ENCODE measurements at places on chromosomes 1 and 21.

DNA sequence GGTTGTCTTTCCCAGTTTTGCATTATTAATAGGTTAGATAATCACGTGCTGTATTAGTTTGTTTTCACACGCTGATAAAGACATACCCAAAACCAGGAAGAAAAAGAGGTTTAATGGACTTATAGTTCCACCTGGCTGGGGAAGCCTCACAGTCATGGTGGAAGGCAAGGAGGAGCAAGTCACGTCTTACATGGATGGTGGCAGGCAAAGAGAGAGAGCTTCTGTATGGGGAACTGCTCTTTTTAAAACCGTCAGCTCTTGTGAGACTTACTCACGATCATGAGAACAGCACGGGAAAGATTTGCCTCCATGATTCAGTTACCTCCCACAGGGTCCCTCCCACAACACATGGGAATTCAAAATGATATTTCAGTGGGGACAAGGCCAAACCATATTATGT is 2.3 kb upstream of the VCAM1 start:
- DNase-seq = no peak

GRCh38 chr21:31570824-31571566 is 88.5 kb upstream of the SOD1 start:
- DNase-seq = no peak

DNA sequence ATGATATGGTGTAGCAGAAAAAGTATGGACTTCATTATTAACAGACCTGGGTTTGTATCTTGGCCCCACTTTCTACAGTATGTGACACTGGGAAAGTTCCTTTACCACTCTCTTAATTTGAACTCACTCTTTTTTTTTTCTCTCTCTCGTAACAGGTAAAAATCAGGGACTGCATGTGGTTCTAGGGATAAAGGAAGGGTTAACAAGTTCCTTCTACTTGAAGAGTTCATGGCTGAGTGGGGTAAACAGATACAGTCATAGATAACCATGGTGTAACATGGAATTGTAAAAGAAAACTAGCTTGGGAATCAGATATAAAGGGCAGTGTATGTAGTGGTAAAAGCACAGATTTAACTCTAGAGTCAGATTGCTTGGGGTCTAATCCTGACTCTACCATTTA is 21.2 kb downstream of the ZYG11B start:
- DNase-seq = no peak

- no peak for DNase-seq
Measured at GRCh38 chr21:41142051-41142795, 25.7 kb upstream of the BACE2 start.

DNA sequence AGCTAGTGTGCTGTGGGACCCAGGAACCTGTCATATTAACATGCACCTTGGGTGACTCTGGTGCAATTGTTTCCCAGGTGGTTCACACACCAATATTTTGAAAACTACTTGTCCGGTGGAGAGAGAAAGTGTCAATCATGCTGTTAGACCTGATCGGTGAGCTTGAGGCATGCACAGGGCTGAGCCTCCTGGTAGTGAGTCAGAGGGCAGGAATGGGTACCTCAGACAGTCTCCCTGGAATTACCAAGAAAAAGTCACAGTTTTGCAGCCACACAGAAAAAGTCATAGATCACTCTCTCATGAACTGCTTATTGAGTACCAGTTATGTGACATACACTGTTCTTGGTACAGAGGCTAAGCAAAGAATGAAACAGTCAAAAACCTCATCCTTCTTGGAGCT is 140.1 kb upstream of the NFIA start:
- DNase-seq = no peak

DNA sequence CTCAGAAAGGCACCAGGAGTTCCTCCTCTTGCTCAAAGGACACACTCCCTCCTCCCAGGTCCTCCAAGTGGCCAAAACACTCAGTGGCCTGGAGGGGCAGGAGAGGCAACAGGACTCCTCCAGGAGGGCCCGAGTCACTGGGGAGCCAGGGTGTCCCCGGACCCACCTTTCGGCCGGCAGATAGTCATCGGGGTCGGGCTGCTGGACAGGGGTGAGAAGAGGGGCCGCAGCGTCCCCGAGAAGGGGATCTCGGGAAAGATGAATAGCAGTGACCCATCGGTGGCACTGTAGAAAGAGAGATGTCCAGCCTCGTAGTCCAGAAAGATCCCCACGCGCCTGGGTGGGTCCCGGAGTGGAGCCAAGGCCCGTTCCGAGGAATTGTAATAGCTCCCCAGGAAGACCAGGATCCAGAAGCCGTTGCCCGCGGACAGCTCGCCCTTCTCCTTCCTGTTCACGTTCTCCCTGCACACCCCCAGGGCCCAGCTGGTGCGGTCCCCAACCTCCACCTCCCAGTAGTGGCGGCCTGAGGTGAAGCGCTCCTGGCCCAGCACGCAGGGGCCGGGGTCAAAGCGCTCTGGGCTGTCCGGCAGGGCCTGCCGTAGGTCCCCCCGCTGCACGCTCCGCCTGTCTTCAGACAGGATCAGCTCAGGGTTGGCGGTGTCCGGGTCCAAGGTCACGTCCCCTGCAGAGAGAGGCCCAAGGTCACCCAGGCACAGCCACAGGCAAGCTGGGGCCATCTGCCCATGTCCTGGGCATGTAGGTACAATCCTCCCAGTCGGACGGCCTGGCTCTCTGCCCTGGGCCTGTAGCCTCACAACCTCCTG is 11.9 kb downstream of the TRIM11 start:
- DNase-seq = no peak

- no peak for DNase-seq
Measured at GRCh38 chr1:10170239-10170574, 40.2 kb upstream of the KIF1B start.

DNA sequence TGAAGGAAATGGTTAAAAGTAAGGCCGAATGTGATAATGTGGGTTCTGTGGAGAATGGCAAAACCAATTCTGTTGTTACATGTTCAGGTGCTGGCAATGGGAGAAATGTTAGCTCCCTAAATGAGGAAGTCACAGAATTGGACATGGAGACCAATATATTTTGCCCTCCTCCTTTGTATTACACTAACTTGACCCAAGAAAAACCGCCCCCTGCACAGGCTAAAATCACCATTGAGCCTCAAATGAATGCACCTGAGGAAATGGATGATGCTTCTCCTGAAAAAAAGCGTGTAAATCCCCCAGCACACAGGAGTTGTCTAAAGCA is 932 bp downstream of the MAP10 start:
- DNase-seq = no peak

GRCh38 chr1:214124915-214125314 is 137.1 kb downstream of the PROX1 start:
- no peak for DNase-seq

GRCh38 chr1:107900090-107900945 is 64.7 kb downstream of the VAV3 start:
- no peak for DNase-seq

DNA sequence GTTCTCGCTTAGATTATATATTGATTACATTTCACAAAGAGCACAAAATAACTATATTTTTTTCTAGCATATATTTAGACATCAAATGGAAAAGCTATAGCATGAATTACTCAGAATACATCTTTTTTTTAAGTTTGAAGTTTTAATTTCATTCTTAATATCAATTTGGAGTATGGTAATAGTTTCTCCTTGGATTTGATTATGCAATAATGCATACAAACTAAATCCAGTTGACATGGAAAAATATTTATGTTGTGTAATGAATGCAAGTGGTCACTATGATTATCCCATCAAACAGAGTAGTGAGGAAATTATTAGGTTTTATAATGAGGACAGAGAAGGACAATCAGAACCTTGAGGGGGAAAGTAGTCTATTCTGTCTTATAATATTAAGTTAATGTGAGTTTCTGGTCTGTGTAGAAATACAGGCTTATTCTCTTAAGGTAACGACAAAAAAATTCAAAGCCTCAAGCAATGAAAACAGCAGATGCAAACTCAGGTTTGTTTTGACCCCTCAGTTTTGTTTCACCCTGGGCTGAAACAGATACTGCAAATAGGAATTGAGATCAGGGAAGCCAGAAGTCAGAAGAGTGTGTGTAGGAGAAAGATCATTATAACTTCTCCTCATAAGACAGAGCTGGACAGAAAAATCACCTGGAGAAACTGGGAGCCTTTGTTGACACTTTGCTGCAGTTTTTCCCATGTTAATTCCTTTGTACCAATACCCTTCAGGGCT is 23.7 kb downstream of the LRRC8B start:
- DNase-seq = no peak

- DNase-seq = no peak
Measured at GRCh38 chr21:45460011-45460565, 55.1 kb downstream of the COL18A1 start.

- no peak for DNase-seq
Measured at GRCh38 chr21:44010429-44010828, 1.7 kb upstream of the TRAPPC10 start.

DNA sequence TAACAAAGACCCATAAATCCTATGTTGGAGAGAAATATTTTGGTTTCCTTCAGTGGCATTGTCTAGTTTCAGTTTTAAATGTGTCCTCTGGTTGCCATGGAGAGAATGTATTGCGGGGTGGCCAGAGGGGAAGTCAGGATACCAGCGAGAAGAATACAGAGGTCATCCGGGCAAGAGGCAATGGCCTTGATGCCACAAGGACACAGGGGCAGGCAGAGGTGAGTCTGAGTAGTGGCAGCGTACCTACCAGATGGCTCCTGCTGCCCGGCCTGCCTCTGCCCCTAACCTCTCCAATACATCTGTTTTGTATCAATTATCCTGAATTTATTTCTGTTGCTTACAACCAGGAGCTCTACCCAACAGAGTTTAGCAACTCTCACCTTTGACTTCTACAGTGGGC is 14.9 kb downstream of the KLHDC7A start:
- no peak for DNase-seq

- no peak for DNase-seq
Measured at GRCh38 chr1:75587692-75588091, 23.2 kb downstream of the SLC44A5 start.

DNA sequence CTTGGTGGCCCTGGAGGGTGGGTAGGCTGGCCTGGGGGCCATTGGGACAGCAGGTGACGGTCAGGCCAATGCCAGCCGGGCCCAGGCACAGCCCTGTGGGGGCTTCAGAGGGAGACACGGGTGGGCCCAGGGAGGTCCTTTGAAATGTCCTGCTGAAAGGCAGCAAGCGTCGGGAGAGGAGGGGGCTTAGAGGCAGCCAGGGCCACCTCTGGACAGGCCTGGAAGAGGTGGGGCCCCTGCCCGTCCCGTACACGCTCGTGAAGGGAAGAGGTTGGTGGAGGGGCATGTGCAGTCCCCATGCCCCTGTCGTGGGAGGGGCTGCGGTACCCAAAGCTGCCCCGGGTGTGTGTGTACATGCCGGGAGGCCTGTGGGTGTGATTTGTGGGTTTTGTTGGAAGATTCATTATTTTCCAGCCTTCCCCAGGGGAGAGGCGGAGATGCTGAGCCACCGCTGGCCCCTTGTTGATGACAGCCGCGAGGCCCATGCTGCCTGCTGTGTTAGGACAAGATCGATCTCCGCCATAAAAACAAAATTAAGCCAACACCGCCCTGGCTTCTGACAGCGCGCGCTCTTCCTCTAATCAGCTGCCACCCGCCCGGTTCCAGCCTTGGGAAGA is 3.4 kb upstream of the PLCH2 start:
- DNase-seq = no peak

GRCh38 chr1:208185801-208186231 is 58.4 kb downstream of the PLXNA2 start:
- no peak for DNase-seq

GRCh38 chr21:17048974-17049373 is 463.9 kb upstream of the CXADR start:
- DNase-seq = no peak

DNA sequence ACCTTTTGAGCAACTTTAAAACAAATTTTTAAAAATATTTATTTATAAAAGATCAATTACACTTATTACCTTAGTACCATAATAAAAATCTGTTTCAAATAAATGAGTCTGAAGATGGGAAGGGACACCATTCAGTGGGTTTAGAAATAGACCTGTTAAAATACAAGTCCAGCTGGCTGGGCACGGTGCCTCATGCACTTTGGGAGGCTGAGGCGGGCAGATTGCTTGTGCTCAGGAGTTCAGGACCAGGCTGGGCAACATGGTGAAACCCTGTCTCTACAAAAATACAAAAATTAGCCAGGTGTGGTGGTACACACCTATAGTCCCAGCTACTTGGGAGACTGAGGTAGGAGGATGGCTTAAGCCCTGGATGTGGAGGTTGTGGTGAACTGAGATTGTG is 57.0 kb downstream of the ITSN1 start:
- DNase-seq = no peak
